T-helper 1 cell (primary cell): ENCODE measurements at places on chromosomes 1 and 21.

- no peak for DNase-seq
Observed at GRCh38 chr1:18440385-18441226, 40.1 kb upstream of the KLHDC7A start.

- no peak for DNase-seq
Observed at GRCh38 chr1:14598498-14599182, at the start of gene KAZN. Gene KAZN (plus strand): TSS chr1:14598685.

- DNase-seq: no peak
Observed at GRCh38 chr1:92399076-92399475, 87.6 kb downstream of the GFI1 start.

DNA sequence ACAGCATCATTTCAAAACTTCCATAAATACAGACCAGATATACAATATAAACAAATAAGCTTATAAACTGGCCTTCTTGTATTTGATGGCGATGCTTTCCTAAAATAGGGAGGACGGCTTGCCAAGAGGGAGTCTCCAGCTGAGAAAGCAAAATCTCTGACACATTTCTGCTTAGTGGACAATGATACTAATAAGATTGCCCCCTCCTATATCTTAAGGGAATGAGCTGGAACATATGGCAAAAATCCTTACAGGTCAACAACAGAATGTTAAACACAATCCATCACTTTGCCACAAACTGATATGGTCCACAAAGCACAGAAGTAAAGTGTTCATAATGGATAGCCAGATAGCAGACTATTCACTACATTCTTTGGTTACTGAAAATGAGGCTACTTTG lies 7.1 kb upstream of the GADD45A start:
- DNase-seq: no peak

GRCh38 chr1:189424746-189425331 lies 1052.8 kb downstream of the BRINP3 start:
- no peak for DNase-seq

GRCh38 chr1:101914473-101915242 lies 82.1 kb downstream of the OLFM3 start:
- DNase-seq: no peak

DNA sequence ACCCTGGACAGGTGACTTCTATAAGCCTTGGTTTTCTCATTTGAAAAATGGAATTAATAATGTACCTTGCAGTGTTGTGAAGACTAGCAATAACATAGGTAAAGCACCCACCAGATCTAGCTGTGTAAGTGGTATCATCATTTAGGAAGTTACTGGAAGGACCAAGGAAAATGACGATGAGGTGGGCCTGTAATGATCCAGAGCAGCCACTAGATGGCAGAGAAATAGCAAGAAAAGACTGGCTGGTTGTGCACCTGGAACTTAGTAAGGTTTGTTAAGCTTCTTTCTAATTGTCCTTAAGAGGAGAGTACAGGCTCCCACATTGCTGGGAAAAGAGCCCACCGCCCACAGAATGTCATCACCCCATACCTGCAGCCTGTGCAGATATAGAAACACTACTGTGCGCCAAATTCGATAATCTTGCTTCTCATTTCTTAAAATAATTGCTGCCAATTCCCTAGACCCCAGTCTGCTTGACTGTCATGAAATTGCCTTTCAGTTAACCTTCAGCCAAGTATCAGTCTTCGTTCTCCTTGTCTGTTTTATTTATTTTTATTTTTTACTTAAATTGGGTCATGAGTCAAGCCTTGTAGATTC lies 37.2 kb downstream of the WNT4 start:
- DNase-seq: no peak

GRCh38 chr1:242187171-242187570 lies 188.3 kb upstream of the MAP1LC3C start:
- DNase-seq: no peak

DNA sequence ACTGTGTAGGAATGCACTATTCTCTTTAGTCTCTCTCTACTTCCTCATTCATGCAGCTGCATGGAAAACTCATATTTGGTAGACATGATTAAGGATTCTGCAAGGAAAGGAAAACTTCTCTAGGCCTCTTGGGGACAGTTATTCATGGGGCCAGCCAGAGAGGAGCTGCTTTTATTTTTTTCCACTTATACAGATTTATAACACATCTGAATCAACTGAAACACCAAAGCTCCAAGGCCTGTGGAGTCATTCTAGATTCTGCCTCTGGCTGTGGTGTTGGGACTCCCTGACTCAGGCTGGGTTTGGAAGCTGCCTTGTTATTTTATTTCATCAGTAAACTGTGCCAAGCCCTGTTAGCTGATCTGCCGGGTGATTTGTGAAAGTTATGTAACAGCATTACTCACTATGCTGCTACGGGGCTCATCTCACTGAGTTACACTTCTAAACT lies 83.9 kb upstream of the EDEM3 start:
- DNase-seq: no peak

GRCh38 chr1:54107131-54107530 lies 45.7 kb downstream of the CDCP2 start:
- DNase-seq: no peak

DNA sequence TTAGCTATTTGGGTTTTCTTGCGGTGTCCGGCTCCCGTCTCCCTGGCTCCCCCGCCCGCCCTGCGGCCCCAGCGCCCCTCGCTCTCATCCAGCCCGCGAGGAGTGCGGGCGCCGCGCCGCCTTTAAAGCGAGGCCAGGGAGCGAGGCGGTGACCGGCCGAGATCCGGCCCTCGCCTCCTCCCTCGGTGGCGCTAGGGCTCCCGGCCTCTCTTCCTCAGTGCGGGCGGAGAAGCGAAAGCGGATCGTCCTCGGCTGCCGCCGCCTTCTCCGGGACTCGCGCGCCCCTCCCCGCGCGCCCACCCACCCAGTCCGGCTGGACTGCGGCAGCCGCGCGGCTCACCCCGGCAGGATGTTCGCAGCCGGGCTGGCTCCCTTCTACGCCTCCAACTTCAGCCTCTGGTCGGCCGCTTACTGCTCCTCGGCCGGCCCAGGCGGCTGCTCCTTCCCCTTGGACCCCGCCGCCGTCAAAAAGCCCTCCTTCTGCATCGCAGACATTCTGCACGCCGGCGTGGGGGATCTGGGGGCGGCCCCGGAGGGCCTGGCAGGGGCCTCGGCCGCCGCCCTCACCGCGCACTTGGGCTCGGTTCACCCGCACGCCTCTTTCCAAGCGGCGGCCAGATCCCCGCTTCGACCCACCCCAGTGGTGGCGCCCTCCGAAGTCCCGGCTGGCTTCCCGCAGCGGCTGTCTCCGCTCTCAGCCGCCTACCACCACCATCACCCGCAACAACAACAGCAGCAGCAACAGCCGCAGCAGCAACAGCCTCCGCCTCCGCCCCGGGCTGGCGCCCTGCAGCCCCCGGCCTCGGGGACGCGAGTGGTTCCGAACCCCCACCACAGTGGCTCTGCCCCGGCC lies 492 bp downstream of the HLX start:
- DNase-seq: peak; percentile 24

DNA sequence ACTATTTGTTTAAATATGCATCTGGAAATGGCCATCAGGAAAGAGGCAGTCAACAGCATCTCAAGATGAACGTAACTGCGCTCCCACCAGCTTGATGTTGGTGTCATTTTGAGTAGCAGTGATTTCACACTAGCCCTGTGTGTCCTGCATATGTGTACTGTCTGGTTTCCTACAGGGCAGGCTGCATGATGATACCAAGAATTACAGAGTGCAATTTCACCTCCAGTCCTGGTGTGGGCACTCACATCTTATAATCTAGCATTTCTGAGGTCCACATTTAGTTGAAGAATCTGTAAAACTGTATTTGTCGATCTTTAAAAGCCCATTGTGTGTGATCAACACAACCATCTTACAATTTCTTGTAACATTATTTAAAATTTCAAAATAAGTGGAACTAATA lies 336.4 kb downstream of the PAPPA2 start:
- no peak for DNase-seq

DNA sequence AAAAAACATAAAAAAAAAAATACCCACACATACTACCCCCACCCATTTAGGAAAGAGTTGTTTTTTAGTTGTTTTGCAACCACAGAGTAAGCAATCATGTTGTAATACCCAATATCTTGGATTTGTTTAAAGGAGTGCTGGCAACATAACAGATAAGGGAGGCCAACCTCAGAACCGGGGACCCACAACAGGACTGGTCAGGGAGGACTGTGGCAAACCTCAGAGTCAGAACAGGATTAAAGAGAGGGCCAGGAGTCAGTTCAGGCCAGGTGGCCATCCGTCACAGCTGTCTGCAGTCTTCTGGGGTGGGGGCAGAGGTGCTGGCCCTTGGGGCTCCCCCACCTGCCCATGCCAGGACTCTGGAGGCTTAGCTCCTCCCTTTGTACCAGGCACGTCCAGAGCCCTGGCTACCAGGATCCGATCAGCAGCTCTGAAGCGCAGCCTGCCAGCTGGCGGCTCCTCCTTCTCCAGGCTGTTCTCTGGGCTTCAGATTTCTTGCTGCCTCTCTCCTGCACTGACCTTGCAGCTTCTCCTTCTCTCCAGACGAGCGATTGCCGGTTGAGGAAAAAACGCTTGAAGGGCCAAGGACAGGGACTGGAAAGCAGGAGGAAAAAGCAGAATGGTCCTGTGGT lies 7.9 kb downstream of the H6PD start:
- DNase-seq: no peak

DNA sequence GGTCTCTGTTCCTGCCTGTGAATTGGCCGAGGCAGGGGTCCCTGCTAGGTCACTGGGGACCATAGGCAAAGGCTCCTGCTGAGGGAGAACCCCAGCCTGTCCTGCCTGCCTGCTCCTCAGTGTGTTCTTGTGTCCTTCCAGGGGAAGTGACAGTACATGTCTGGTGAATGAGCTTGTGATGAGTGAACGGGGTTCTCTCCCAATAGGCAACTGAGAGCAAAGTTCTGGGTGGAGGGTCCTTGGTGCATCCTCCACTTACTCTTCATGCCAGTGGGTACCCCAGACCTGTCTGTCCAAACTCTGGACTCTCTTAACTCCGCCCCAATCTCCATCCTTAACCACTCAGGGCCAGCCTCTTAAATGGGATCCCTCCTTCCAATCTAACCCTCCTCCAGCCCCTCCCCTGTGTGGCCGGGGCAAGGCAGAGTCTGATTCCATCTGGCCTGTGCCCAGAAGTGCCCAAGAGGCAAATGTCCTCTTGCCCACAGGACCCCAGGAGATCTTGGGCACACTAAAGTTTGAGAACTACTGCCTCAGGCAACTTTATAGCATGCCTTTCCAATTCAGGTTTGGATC lies 2.0 kb downstream of the XKR8 start:
- DNase-seq: no peak

- DNase-seq: no peak
Observed at GRCh38 chr1:81230983-81231728, 569.6 kb upstream of the ADGRL2 start.

GRCh38 chr1:89536555-89537341 lies 12.1 kb downstream of the LRRC8B start:
- peak; percentile 23 for DNase-seq

GRCh38 chr1:75969550-75969949 lies 37.3 kb upstream of the ASB17 start:
- no peak for DNase-seq

DNA sequence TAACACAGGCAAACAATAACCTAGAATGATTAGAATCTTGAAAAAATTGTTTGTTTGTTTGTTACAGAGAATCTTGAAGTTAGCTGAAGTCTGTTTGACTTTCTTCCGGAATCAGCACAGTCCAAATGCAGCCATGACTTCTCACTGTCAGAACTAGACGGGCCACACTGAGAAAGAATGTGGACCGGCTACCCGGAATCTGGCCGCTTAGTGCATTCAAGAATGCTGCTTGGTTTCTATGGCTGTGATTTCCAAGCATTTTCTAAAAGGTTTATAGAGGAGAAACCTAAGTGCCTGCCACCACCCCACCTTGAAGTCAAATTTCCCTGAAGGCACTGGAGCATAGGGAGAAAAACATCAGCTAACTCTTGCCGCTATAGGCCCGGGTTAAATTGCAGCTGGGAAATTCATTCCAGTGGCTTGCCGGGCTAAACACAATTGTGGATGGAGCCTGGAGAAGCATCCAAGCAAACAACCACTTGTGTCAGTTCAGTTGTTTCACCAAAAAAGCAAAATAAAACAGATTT lies 231.1 kb downstream of the DISC1 start:
- no peak for DNase-seq

- DNase-seq: no peak
Observed at GRCh38 chr1:112358798-112359408, 37.1 kb upstream of the CTTNBP2NL start.

DNA sequence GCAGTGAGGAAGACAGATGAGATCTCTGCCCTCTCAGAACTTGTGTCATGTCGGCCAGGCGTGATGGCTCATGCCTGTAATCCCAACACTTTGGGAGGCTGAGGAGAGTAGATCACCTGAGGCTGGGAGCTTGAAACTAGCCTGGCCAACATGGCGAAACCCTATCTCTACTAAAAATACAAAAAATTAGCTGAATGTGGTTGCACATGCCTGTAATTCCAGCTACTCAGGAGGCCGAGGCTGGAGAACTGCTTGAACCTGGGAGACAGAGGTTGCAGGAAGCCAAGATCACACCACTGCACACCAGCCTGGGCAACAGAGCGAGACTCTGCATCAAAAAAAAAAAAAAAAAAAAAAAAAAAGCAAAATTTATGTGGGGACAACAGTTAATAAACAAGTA lies 40.9 kb upstream of the RALGPS2 start:
- no peak for DNase-seq

GRCh38 chr1:153646672-153647345 lies 11.7 kb upstream of the SNAPIN start:
- DNase-seq: no peak

DNA sequence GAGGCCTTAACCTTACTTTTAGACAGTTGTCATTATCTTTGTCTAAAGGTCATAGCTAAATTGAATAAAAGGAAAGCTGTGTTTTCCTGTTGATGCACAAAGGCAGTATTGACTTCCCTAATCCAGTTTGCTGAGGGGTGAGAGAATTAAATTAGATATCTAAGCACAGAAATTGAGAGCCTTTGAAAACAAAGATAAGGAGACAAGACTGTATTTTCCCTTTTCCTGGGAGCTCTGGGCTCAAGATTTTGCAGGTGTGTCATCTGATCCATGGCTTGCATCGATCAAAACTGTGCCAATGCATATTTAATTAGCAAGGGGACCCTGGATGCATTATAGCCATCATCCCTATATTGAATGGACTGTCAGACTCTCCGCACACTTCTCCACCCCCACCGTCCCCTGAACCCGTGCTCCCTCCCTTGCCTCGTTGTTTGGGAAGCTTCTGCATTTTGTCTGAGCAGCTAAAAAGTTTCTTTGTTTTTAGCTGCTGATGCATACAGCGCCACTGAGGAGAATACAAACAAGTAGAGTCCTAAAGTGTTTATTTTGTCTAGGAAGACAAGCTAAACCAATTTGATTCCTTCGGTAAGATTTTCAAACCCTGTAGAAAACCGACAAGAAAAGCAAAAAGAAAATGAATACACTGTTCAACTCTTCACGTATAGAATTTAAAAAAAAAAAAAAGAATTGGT lies 186.3 kb downstream of the NFIA start:
- no peak for DNase-seq

DNA sequence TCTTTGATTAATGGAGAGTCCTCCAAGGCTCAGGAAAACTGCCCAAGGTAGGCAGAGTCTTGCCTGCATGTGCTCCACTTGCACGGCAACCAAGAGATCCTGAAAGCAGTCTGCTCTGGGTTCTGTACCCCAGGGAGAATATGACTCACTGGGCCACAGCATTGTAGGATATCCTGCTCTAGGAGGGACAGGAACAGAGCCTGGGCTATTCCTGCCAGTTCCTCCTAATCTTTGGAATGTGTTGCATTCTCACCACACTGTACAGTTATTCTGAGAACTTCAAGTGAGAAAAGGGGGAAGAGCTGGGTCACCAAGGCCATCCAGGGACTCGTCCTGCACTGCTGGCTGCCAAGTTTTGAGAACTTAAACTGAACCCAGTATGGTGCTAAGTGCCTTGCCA lies 278.5 kb downstream of the MATN1 start:
- DNase-seq: no peak
